ENCODE measurements at places on chromosomes 13 and 19. TPM values are rescaled to one million over a fixed set of nuclear protein-coding genes. Genes with fewer than 3 reads are reported as not detected.

Gene CLEC4G
- total RNA-seq: not detected

Gene HIF3A
- total RNA-seq: not detected

Gene TIMM44
- total RNA-seq: 29.2 TPM

Gene S1PR5
- total RNA-seq: 2.7 TPM

Gene ZNF556
- 0.21 TPM for total RNA-seq

Gene CAPN12
- total RNA-seq: 5.2 TPM

Gene PTPRS
- 21.5 TPM for total RNA-seq

Gene ZNF443
- 1.4 TPM for total RNA-seq

Gene TSKS
- 0.06 TPM for total RNA-seq

Gene LMTK3
- 4.6 TPM for total RNA-seq

Gene SLC15A1
- 0.05 TPM for total RNA-seq

Gene ZNF625
- total RNA-seq: not detected

Gene ZNF30
- total RNA-seq: 5.9 TPM

Gene FPR1
- total RNA-seq: not detected

Gene TEKTIP1
- total RNA-seq: not detected

Gene ATP8A2
- total RNA-seq: 0.01 TPM

Gene ZNF580
- total RNA-seq: 27.7 TPM

Gene TLE6
- 5.0 TPM for total RNA-seq

Gene SCEL
- 0.61 TPM for total RNA-seq

Gene OR10H1
- not detected for total RNA-seq

Gene KIRREL2
- 0.64 TPM for total RNA-seq

Gene CEACAM19
- 9.4 TPM for total RNA-seq

Gene LILRB3
- 0.17 TPM for total RNA-seq

Gene POSTN
- total RNA-seq: 0.07 TPM

Gene PNMA8A
- total RNA-seq: 13.1 TPM

Gene ZNF534
- not detected for total RNA-seq

Gene ZNF43
- 4.7 TPM for total RNA-seq

Gene BCAM
- total RNA-seq: 67.7 TPM

Gene RNF225
- total RNA-seq: 0.13 TPM

Gene SLC7A1
- total RNA-seq: 36.8 TPM

Gene CCDC194
- total RNA-seq: not detected

Gene SOX1
- not detected for total RNA-seq

Gene IFNL3
- not detected for total RNA-seq

Gene MCEMP1
- total RNA-seq: not detected

Gene MAST3
- total RNA-seq: 2.1 TPM

Gene KLK2
- not detected for total RNA-seq

Gene ADPRHL1
- 10.7 TPM for total RNA-seq

Gene PABPC3
- 0.17 TPM for total RNA-seq

Gene CLEC17A
- total RNA-seq: not detected

Gene DNAJC15
- total RNA-seq: not detected

Gene FBN3
- total RNA-seq: not detected

Gene STAP2
- total RNA-seq: not detected

Gene UFM1
- total RNA-seq: 31.4 TPM

Gene ERFL
- total RNA-seq: 0.38 TPM

Gene GRIN2D
- total RNA-seq: 6.3 TPM

Gene THSD1
- total RNA-seq: 10.3 TPM

Gene SOHLH2
- not detected for total RNA-seq

Gene ADAT3
- total RNA-seq: 7.2 TPM

Gene GRK1
- 0.02 TPM for total RNA-seq

Gene TJP3
- 0.73 TPM for total RNA-seq

Gene CABP5
- not detected for total RNA-seq

Gene KHSRP
- 205 TPM for total RNA-seq

Gene CRX
- total RNA-seq: not detected

Gene DACT3
- total RNA-seq: 0.49 TPM

Gene RNF17
- not detected for total RNA-seq

Gene ODAD3
- 1.7 TPM for total RNA-seq

Gene SH3GL1
- total RNA-seq: 61.9 TPM

Gene EBI3
- 2.7 TPM for total RNA-seq

Data from A549 treated with DMSO at 1 μM for 4 hours (cell line).